Hepatic stellate cell (primary cell): ENCODE measurements at places on chromosomes 5 and 9.

DNA sequence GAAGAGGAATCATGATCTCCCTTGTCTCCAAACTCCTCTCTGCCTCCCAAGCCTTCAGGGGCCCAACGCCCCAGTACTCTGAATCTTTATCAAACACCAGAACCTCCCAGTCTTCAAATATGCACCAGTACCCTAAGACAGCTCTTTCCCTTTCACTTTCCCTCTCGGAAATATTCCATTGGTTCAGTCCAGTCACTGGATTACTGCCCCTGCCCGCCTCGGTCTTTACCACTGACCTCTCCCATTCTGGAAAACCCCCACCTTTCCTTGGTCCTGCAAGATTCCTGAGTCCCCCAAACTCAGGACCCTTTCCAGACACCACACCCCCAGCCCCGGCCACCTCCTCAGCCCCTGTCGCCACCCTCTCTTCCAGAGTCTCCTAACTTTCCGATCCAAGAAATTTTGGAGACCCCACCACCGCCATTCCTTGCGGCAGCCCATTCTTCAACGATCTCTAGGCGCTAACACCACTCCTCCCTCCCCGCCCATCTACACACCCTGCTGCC lies 674 bp downstream of the C5orf15 start:
- peak; percentile 44 for DNase-seq

DNA sequence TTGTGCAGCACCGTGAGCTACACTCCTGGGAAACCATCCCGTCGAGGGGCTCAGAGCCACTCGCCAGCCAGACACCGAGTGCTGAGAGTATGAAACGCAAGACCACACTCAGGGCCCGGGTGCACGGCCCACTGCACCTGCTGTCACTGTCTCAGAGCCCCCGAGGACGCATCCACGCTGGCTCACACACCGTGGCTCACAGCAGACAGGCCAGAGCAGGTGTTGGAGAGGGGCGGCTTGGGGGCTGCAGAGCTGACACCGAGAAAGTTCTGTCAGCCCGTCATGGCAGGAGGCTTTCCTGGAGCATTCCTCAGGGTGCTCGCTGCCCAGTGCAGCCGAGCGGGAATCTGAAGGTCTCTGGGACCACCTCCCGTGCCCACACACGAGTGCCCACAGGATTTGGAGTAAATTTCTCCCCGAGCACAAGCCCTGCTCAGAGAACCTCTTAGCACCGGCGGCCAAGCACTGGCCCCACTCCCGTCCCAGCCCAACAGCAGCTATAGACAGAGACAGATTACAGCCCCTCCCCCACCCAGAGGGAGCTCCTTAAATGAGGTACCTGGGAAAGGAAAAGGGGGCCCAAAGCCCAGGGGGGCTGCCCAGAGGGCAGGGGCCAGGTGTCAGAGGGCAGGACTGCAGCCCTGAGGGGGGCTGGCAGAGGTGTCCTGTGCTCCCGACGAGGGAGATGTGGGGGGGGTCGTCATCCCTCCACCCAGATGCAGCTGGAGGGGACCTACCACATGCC lies 56.0 kb upstream of the SARDH start:
- no peak for DNase-seq

DNA sequence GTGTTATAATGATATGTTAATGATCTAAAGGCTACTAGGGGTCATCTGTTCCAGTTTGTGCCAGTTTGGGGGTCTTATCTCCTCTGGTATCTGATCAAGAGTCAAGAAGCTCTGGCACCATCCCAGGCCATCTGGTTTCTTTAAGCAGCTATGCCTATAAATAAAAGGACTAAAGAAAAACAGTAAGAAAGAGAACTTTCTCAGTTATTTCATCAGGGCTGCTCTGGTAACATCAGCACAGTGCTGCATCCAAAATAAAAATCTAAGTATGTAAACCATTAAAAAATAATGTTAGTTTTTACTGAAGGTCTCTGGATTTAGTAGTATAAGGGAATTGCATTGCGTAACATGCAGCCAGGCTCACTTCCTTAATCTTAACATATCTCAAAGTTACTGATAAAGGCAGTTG lies 185.0 kb downstream of the NR2F1-AS1 start:
- no peak for DNase-seq

GRCh38 chr5:11293523-11293922 lies 532.5 kb upstream of the DAP start:
- DNase-seq, result no peak

DNA sequence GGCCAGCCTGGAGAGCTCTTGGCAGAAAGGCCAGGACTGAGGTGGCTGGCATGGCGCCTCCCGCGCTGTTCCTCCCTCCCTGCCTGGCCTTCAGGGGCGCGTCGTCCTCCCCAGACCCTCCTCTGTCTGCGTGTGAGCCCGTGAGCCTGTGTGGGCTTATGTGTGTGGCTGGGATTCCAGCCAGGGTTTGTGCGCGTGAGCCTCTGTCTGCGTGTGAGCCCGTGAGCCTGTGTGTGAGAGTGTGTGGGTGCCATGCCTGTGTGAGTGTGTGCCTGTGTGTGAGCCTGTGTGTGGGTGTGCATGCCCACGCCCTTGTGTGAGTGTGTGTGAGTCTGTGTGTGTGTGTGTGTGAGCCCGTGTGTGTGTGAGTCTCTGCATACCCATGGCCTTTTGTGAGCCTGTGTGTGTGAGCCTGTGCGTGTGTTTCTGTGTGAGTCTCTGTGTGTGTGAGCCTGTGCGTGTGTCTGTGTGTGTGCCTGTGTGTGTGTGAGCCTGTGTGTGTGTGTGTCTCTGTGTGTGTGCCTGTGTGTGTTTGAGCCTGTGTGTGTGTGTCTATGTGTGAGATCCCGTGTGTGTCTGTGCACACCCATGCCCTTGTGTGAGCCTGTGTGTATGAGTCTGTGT lies 13.0 kb downstream of the RXRA start:
- DNase-seq, result no peak

GRCh38 chr5:130479045-130479804 lies 575.0 kb downstream of the CHSY3 start:
- no peak for DNase-seq

DNA sequence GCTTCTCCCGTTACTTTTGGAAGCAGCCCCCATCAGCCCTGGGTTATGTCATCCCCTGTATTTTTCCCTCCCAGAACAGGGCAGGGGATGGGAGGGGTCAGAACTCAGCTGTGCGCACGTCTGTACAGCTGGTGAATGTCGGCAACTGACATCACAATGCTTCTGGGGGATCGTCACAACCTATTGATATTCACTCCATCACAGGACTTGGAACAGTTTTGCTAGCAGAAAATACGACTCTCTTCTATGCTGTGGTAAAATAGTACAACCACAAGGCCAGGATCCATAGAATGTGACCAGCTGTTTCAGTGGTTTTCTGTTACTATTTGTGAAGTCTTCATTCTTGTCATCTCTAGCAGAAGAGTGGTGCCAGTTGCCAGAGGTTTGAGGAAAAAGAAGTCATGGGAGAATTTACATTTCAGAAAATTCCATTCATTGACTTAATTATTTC lies 77.1 kb upstream of the KLF4 start:
- no peak for DNase-seq

- DNase-seq, result no peak
These were observed 1.4 kb downstream of the OTULIN start for GRCh38 chr5:14665949-14666348.

- no peak for DNase-seq
These were observed 984.1 kb downstream of the TLE4 start for GRCh38 chr9:80555782-80556325.

GRCh38 chr5:146710348-146710747 lies 168.2 kb downstream of the PPP2R2B start:
- DNase-seq, result no peak

DNA sequence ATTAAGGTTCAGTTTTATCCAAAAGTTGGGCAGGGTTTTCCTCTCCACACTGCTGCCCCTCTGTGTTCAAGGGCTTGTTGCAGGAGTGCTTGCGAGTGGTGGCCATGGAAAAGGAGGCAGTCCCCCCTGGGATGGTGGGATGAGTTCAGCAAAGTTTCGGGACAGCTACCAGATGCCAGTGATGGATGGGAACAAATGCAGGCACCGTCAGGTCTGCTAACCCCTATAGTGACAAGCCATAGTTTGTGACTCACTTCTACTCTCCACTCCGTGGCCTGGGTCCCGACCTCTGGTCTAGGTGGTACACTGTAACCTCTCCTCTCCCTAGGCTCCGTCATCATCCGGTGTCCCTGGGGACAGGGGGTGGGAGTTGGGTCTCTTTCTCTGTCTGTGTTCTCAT lies 3.8 kb upstream of the RNF14 start:
- DNase-seq, result no peak

DNA sequence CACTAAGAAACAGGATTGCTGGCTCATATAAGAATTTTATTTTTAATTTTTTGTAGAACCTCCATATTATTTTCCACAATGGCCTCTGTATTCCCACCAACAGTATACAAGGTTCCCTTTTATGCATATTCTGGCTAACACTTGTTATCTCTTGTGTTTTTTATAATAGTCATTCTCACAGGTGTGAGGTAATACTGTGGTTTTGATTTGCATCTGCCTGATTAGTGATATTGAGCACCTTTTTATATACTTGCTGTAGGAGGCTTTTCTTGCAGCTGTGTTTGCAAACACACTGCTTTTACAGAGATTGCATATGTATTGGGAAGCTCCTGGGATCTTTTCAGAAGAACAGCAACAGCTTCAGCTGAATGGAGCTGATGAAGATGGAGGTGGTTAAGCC lies 164.8 kb downstream of the DEPDC1B start:
- no peak for DNase-seq

DNA sequence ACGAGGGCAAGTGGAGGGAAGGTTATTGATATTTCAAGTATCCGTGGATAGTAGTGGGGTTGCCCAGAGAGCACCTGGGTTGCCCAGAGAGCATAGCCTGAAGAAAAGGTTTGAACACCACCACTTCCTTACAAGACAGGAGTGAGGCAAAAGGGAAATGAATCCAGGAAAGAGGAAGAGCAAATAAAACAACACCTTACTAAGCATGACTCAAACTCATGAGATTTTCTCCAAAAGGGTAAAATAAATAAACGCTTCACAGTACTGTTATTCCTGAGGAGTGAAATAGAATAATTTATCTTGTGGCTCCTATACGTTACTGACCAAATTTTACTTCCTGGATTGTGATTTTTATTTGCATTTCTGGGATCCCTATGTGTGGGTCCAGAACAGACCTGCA lies 65.2 kb upstream of the PTPRD start:
- no peak for DNase-seq

GRCh38 chr5:132263548-132264261 lies 6.2 kb downstream of the PDLIM4 start:
- DNase-seq, result peak; percentile 83

DNA sequence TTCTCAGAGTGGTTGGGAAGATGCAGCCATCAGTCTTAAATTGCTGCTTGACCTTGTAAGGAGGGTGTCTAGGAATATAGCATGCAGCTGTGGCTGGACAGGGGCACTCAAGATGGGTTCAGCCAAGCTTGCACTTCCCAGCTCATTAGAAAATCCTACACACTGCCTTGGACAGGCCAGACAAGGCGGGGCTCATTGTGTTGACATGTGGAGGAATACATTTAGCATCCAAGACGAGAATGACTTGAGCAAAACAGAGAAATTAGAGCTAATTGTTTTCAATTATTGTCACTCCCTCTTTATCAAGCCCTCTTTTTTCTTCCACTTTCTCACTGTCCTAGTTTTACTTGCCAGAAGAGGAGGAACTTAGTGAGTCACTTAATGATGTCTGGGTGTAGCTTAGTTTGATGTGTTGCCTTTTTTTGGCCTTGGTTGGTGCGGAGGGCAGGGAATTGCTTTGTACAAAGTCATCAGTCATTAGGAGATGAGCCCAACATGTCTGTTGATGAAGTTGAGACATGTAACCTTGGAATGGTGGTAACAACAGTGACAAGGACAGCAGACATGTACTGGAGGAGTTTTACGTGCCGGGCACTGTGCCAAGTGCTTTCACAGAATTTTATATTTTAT lies 1219.3 kb upstream of the WWC1 start:
- DNase-seq, result no peak

DNA sequence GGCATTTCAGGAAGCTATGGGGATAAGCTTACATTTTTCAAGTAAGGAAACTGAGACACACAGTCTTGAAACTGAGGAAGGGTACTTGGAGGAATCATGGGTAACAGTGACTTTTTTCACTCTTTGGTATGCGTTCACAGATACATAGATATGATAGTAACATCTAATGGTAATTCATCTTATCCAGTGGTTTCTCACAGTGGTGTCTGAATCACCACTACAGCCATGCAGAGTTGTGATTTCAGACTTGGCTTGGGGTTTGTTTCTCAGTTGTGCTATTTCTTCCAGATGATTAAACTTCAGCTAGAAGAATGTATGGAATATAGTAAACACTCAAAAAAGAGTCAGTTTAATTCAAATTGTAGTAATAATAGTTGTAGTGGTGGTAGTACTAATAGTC lies 239.1 kb upstream of the NUDT12 start:
- no peak for DNase-seq

- no peak for DNase-seq
These were observed 4.5 kb upstream of the HNRNPAB start for GRCh38 chr5:178199581-178200434.

DNA sequence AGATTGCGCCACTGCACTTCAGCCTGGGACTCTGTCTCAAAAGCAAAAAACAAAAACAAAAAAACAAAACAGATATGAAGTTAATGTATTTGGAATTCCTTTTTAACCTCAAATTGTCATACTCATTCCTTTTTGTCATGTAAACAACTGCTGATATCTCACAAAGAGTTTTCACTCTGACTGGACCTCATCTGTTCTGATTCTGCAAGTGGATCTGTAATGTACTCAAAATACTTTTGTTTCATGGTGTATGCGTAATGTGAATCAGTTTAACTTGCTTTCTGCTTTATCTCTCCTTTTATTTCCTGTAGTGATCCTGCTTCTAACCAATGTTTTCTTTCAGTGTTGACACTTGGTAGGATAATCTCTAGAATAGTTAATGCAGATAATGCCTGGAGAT lies 106.7 kb downstream of the FOCAD start:
- DNase-seq, result no peak

GRCh38 chr9:91946653-91947488 lies 3.2 kb downstream of the ROR2 start:
- no peak for DNase-seq

GRCh38 chr5:138925090-138925635 lies 50.0 kb upstream of the LRRTM2 start:
- no peak for DNase-seq

DNA sequence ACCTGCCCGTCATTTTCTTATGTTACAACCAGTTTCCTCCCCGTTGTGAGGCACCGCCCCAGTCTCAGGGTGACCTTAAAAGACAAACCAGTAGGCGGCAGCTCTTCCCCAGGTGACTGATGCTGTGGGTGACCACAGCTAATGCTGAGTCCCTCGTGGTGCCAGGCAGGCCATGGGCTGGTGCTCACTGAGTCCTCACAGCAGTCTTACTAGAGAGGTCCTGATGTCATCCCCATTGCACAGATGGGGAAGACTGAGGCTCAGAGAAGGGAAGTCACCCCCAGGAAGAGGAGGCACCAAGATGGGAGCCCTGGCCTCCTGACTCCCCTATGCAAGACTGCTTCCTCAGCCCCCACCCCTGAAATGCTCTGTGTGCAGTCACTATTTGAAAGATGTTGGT lies 978 bp downstream of the CFAP157 start:
- no peak for DNase-seq

DNA sequence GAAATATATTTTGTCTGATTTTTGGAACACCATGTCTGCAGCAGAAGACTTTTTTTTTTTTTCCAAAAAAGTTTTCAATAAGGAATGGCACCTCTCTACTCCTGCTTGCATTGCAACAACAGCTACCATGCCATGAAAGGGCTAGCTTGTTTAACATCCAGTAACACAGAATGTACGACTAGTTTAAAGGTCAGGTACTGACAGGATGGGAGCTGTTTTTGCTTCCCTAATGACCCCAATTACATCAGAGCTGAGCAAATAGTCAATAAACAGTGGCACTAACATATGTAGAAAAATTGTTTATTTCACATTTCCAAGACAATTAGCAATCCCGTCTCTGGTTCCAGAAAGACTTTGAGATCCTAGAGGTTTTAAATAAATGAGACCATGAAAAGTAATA lies 693.8 kb downstream of the NR2F1-AS1 start:
- no peak for DNase-seq
